ENCODE measurements at places on chromosomes 2 and 18.

DNA sequence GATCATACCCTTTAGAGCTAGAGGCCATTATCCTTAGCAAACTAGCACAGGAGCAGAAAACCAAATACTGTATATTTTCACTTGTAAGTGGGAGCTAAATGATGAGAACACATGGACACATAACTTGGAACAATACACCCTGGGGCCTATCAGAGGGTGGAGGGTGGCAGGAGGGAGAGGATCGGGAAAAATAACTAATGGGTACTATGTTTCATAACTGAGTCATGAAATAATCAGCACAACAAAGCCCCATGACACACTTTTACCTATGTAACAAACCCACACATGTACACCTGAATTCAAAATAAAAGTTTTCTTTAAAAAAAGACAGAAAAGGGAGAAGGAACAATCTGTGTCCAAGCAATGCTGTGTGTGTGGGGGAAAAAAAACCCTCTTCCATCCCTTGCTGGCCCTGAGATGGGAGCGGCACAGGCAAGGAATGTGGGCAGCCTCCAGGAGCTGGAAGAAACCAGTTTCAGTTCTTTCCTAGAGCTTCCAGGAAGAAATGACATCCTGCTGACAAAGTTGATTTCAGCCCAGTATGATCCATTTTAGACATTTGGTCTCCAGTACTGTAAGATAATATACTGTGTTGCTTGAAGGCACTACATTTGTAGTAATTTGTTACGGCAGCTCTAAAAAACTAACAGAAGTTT lies 458.7 kb upstream of the CNTNAP5 start:
- DNase-seq, result no peak

- DNase-seq, result no peak
Observed at GRCh38 chr18:32596501-32596900, 125.8 kb upstream of the GAREM1 start.

DNA sequence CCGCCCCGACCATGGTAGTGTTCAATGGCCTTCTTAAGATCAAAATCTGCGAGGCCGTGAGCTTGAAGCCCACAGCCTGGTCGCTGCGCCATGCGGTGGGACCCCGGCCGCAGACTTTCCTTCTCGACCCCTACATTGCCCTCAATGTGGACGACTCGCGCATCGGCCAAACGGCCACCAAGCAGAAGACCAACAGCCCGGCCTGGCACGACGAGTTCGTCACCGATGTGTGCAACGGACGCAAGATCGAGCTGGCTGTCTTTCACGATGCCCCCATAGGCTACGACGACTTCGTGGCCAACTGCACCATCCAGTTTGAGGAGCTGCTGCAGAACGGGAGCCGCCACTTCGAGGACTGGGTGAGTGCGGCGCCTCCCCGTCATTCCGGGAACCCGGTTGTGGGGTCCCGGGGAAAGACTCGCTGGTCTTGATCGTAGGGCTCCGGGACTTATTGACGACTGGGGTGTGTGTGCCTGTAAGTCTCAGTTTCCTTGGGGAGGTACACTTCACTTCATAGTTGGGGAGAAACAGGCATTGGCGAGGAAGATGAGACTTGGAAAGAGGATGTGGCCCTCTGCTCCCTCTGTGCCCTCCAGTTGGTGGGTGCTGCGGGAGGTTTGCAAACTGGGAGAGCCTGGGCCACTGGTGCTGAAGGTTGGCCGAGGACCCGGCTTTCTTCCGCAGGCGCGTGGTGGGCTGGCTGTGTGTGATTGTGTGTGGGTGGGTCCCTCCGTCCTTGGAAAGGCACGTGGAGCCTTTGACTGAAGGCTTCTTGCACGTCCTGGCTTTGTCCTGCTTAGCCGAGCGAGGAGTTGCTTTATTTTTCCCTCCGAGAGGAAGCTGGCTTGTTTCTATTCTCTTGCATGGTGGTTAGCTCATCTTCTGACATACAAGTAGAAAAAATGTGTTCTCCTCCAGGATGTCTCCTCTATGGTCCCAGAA lies 886 bp downstream of the PRKCE start:
- peak; percentile 30 for DNase-seq

- peak; percentile 86 for DNase-seq
Observed at GRCh38 chr2:161981679-161982250, 92.2 kb downstream of the DPP4 start.

GRCh38 chr2:141280037-141280436 lies 850.8 kb downstream of the LRP1B start:
- no peak for DNase-seq

DNA sequence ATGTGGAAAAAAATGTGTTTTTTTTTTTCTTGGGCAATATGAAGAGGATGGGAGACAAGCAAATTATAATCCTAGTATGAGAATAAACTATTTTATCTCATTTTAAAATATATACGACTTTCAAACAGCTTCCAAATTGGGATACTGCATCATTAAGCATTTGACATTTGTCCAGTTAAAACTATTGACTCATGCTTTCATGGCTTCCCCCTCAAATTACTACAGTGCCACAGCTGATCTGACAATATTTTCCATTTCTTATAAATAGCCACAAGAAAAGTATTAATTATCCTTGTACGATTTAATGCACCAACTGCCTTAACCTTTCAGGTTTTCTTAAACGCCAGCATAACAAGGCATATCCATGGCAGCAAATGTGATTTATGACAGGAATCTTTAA lies 1134.8 kb upstream of the ZEB2 start:
- DNase-seq, result no peak

DNA sequence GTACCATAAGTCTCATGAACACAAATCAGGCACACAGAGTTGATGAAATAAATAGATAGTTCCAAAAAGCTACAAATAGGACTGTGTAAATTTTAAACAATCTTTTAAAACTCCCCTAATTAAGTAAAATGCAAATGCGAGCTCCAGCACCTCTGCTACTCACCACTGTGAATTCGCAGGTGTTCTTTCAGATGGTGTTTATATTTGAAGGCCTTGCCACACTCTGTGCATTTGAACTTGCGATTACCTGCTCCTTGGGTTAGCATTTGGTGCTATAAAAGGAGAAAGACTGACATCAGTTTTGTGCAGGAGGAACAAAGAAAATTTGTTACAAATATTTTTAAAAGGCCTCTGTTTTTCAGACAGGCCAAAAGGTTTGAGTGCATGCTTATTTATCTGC lies 118.9 kb downstream of the ZEB2 start:
- DNase-seq, result peak; percentile 13

- DNase-seq, result no peak
Observed at GRCh38 chr2:224025874-224026273, 13.2 kb downstream of the SERPINE2 start.

DNA sequence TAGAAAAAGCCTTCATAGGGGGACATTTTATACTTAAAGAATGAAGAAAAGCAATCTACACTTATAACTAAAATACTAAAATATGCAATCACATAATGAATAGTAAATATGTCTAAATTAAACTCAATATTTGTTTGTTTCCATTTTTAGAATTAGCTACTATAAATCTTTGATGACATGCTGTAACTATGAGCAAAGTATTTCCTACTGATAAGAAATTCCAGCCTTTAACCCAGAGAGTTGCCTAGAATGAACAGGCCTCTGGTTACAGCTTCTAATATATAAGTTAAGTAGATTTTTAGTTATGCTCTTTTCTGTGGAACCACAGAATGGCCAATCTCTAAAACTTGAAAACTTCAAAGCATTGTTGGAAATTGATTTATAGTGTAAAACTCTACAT lies 1465.6 kb upstream of the ZEB2 start:
- no peak for DNase-seq

GRCh38 chr2:232533944-232534710 lies 5.4 kb upstream of the CHRNG start:
- no peak for DNase-seq

GRCh38 chr2:127155947-127156346 lies 49.0 kb upstream of the BIN1 start:
- no peak for DNase-seq

All from NCI-H2171 treated with DMSO at 0.1 percent for 48 hours (cell line).